ENCODE measurements at places on chromosomes 7 and 10.

GRCh38 chr7:24972991-24973390, 7.0 kb downstream of the OSBPL3 start:
- DNase-seq = no peak

- no peak for DNase-seq
These were observed 73.6 kb downstream of the AGK start for GRCh38 chr7:141624763-141625162.

- no peak for DNase-seq
These were observed 311.6 kb downstream of the CCDC3 start for GRCh38 chr10:12689893-12690292.

DNA sequence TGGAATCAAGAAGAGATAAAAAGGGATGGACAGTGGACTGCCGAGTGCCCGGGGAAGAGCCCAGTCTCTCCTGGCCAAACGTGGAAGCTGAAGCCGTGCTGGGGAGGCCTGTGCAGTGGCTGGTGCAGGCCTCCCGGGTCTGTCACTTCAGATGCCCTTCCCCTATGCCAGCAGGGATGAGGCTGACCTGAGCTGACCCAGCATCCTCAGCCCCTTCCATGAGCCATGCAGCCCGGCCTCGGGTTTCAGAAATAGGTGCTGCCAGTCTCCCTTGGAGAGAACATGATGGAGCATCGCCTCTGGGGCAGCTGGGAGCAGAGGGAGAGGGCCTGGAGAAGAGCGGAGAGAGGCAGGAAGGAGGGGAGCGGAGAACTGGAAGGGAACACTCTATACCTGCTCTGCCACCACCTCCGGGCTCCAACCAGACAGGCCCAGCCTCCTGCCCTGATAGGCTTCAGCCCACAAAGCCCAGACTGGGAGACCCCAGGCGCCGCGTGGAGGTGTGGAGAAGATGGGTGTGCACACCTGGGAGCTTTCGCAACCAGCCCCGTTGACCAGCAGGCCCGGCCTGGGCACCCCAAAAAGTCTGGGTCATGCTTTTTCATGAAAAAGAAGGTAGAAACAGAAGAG, 68.6 kb upstream of the PPP2R2D start:
- DNase-seq = no peak

- DNase-seq = no peak
These were observed 122.8 kb upstream of the ZNF92 start for GRCh38 chr7:65250697-65251395.

GRCh38 chr10:42977032-42977416, 99.8 kb upstream of the RET start:
- DNase-seq = no peak

GRCh38 chr7:122100021-122100420, 44.0 kb downstream of the AASS start:
- no peak for DNase-seq

- DNase-seq = no peak
These were observed 52.5 kb upstream of the LEP start for GRCh38 chr7:128188396-128189230.

- no peak for DNase-seq
These were observed 37.4 kb downstream of the TSPAN14 start for GRCh38 chr10:80491251-80492102.

- DNase-seq = no peak
These were observed 8.0 kb downstream of the DNAJC1 start for GRCh38 chr10:21995557-21995956.

DNA sequence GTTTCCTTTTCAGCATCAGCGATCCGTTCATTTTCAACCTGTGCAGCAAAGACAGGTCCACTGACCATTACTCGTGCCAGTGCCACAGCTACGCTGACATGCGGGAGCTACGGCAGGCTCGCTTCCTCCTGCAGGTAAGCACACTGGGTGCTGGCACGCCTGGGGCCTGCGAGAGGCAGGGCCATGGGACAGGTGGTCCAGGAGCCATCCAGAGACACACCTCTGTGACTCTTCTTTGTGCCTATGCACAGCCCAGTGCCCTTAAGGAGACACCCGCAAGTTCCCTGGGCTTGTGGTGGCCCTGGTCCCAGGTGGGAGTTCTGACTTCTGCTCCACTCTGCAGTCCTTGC, 42.2 kb downstream of the LRRC18 start:
- no peak for DNase-seq

- no peak for DNase-seq
These were observed 88.8 kb upstream of the ANLN start for GRCh38 chr7:36300696-36301350.

DNA sequence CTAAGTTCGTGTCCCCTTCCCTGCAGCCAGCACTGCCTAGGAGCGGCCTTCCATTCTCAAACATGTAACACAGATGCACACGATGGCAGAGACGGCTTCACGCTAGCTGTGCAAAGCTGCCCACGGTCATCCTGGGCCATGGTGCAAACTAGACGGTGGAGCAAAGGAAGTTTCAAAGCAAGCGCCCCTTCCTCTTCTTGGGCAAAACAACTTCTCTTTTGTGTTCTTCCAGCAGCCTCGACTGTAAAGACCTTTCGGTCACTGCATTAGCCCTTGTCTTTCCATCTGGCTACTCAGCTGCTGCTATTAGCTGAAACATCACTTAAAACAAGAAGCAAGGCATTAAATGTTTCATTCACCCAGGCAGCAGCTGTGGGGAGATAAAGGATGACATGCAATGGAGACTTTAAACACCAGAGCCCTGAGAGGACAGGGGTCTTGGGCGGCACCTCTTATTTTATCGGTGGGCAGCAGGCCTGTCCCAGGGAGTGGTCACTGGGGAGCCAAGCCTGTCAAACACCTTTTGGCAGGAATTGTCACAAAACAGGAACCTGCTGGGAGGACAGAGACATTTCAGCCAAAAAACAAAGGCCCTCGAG, 214.8 kb downstream of the KLF6 start:
- DNase-seq = no peak

GRCh38 chr7:82950436-82950835, 212.2 kb downstream of the PCLO start:
- DNase-seq = no peak

DNA sequence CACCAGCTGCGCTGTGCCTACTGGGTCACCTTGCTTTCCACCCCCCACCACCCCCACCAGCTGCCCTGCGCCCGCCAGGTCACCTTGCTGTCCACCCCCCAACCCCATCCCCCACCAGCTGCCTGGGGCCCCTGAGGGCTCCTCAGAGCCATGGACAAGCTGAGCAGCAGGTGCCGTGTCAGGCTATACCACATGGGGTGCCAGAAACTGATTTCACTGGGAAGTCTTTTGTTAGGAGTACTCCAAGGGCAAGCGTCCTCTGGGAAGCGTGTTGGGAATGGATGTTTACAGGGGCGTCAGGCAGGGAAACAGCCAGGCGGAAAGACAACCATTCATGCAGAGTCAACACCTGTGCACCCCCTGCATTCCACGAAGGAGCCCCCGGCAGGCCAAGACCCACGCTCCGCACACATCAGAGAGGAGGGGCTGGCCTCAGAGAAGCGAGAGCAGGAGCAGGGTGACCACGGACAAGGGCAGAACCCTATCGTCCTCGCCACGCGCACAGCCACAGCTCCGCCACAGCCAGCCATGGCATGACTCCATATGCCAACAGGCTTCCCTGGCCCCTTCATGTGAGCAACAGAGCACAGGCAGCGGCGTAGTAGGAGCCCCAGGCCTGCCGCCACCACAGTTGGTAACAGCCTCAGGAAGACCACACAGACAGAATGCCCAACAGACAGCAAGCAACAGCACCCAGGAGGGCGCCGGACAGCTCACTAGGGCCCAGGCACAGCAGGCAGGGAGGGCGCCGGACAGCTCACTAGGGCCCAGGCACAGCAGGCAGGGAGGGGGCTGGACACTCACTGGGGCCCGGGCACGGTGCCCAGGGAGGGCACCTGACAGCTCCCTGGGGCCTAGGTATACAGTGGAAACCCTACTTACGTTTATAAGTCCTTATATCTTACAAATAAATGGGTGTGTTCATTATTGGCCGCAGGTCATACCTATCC, 180.8 kb downstream of the MAD1L1 start:
- DNase-seq = no peak

DNA sequence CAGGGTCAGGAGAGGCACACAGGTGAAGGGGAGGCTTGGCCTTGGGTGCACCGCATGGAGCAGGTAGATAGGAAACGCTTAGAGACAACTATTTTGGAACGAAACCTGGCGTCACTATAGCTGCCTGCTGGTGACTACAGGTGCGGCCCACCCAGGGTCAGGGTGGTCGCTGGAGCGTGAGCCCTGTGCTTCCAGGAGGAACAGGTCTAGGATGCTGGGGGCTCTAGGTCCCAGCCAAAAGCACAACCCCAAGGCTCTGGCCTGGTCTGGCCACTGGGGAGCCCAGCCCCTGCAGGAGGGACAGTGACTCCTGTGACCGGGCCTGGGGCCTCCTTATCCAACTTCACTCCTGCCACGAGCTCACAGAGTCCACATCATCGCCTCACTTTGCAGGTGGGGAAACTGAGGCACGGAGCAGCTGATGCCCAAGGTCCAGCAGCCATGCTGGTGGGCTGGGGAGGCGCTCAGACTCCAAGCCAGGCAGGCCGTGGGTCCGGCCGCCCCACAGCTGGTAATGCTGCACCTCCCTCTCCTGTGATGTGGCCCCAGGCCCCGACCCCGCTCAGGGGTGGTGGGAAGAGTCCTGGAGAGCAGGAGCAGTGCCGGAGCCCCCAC, 9.0 kb downstream of the LFNG start:
- DNase-seq = no peak

DNA sequence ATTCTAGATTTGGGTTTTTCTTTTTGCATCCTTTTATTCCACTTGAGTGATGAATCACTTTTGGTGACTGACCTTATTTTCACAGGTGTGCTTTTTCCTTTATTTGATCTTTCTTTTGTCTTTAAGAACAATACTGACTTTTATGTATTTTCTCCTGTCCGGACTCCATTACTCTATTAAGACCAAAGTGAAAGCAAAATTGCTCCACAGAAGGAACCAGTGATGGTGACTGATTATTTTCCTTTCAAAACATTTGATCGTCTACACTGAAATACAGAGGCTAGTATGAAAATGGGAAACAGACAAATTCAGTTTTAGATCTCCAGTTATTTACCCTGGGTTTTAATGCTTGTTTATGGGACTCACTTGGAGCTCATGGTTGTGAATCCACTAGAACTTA, 15.5 kb downstream of the EXOC4 start:
- DNase-seq = no peak
